Fibroblast of lung (primary cell): ENCODE measurements at places on chromosomes 1 and 21. TPM values are rescaled to one million over a fixed set of nuclear protein-coding genes. Genes with fewer than 3 reads are reported as not detected.

GRCh38 chr1:84693005-84693404 lies 2.7 kb upstream of the SSX2IP start:
- DNase-seq, result peak; percentile 69

CYP4Z1 gene
- total RNA-seq, result not detected in 2 replicates

KLHDC9 gene
- 0.77 and 3.0 TPM in 2 replicates for total RNA-seq

DNA sequence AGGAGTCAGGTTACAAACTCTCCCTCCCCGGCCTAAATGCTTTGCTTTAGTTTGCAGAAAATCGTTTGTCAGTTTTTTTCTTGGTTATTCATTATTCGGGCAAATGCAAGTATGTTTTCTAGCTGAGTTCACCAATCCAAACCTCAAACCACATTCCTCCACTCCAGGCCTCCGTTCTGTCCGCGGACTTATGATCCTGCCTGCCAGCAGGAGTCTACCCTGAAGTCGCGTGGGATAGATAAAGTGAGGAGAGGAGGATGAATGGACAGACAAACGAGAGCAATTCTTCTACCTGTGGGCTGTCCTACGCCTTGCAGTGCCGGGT lies 1.3 kb downstream of the ADAMTS1 start:
- peak; percentile 89 for DNase-seq

- DNase-seq, result no peak
Observed at GRCh38 chr1:54091666-54092065, 38.3 kb downstream of the TCEANC2 start.

C1QB gene
- not detected in 2 replicates for total RNA-seq

DNA sequence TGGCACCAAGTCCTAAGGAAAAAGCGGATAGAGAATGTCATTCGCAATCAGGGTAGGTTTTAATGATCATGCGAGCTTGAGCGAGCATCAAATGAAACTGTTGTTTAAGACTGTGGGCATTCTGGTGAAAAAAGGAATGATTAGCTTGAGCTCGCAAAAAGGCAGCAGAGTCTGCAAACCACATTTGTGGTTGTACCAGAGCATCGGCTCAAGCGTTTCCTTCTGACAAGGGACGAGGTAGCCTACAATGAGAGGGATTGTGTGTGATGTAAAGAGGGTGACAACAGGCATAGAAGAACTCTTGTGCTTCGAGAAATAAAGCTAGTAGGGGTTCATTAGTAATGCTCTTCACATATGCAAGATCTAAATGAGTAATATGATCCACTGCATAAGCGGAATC lies 11.1 kb upstream of the CD48 start:
- no peak for DNase-seq

IL6R gene
- total RNA-seq, result 12.8 and 21.0 TPM in 2 replicates

BEST4 gene
- total RNA-seq, result under 0.01 and 0.17 TPM in 2 replicates

ESPN gene
- not detected in 2 replicates for total RNA-seq

DNA sequence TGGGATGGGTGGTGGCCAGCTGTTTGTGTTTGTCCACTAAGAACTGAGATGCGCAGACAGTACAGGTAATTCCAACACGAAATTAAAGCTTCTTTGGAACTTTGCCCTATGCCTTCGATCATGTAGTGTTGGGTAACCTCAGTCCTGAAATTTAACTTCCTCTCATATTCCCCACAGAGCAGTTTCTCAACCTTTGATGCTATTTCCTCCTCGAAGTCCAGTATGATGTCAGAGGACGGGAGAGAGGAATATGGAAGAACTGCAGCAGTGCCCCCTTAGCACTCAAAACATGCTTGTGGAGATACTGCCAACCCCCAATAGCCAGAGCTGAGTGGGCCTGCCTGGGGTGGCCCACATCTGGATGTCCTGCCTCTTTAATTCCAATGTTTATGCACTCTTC lies 3.6 kb downstream of the LPAR3 start:
- DNase-seq, result no peak

GRCh38 chr1:212777151-212777550 lies 14.4 kb downstream of the NSL1 start:
- DNase-seq, result no peak

LRRC39 gene
- 0.50 and 0.51 TPM in 2 replicates for total RNA-seq

DNA sequence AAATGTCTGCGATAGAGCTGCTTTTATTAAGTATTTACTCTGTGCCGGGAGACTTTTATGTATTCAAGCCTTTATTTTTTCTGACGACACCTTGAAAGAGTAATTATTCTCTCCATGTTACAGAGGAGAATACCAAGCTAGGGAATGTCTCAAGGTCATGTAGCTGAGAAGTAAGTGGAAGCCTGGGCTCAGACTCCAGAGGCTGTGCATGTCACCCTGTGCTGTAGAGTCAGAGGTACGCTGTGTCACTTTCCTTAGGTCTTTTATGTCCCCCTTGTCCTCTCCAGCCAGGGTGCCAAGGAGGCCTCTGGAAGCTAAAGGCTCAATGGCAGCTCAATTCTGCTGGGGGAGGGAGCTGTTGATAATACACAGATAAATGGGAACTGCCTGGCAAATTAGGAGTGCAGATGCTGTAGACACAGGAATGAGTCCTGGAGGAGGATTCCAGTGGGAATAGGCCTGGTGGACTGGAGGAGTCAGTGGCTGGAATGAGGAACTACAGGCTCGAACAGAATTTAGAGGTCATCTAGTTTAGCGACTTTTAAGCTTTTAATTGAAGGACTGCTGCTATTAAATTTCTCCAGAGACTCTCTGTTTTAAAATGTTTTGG lies 9.3 kb upstream of the IL19 start:
- no peak for DNase-seq

- DNase-seq, result no peak
Observed at GRCh38 chr1:87135329-87135712, 193.4 kb upstream of the LMO4 start.

HRNR gene
- total RNA-seq, result not detected in 2 replicates

- DNase-seq, result no peak
Observed at GRCh38 chr1:30743584-30744059, 14.0 kb downstream of the LAPTM5 start.

DNA sequence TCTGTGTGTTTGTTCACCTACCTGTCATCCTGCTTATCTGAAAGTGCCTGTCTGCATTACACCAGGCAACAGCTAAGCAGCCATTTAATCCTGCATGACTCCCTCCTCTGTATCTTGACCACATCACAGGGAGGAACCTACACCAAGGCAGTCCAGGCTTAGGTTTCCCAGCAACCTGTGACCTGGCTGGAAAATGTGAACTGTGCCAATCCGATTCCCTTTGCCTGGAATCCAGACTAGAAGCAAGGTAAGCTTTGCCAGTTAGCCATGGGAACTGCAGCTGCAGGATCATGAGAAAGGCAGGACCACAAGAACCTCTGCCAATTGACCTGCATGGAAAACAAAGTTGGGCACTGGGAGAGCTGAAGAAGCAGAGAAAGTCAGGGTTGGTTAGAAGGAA lies 6.3 kb upstream of the ATP1B1 start:
- no peak for DNase-seq

DNA sequence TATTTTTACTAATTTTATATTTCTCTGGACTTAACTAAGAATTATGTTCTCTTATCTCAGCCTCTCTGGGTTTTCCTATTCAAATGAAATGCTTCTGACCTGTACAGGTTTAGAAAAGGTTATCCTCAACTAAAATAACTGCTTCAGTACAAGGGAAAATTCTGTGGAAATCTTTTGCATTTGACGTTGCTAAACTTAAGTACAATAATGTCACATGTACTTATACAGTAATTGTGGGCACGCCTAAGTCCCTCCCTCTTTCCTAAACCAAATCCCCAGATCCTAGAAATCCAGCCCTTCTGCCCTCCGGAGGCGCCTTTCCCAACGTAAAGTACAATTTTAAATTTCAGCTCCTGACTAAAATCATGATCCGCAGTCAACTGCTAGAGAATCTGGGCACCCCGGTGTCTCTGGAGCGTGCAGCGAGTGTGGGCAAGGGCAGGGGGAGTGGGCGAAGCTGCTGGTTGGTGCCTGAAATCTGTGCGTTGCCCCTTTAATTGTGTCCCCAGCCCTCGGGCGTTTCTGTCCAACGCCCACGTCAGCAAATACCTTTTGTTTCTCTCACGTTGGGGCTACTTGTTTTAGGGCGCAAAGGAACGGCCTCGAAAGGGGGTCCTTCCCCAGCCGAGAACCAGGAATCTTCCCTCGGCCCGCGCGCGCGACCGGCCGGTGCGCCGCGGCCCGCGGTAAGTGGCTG lies at the start of gene ZBTB8A:
ZBTB8A (plus strand) TSS at position 541 of the 697 bp plus-strand sequence. CDS start 53,505 bp downstream, outside the sequence.
- DNase-seq, result peak; percentile 68

DNA sequence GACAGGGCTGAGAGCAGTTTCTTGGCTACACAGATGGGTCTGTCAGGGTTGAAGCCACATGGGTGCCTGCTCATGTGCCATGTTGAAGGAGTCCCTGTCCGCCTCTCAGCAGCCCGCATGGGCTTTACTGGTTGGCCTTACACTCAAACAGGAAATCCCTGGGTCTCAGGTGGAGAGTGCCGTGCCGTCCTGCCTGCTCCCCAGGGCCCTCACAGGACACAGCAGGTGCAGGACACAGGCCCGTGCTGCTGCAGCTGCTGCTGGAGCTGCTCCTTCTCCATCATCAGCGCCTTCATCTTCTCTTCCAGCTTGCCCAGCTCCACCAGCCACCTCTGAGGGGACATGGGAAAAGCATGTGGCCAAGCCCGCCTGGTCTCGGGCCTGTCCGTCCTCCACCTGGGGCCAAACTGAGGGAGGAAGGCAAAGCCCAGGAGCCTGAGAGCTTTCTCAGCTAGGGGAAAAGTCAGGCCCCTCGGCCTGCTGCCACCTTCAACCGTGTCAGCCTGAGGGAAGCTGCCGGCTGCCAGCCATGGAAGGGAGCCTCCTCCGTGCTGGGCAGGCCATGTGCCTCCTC lies 5.5 kb downstream of the SLFNL1 start:
- no peak for DNase-seq

- DNase-seq, result no peak
Observed at GRCh38 chr1:12315146-12315545, 85.3 kb downstream of the VPS13D start.

- DNase-seq, result no peak
Observed at GRCh38 chr1:43978551-43979260, at the start of gene B4GALT2. Gene B4GALT2, plus strand, starts transcription at chr1:43979210. Its CDS starts 1,951 bp downstream, at chr1:43981161.

DNA sequence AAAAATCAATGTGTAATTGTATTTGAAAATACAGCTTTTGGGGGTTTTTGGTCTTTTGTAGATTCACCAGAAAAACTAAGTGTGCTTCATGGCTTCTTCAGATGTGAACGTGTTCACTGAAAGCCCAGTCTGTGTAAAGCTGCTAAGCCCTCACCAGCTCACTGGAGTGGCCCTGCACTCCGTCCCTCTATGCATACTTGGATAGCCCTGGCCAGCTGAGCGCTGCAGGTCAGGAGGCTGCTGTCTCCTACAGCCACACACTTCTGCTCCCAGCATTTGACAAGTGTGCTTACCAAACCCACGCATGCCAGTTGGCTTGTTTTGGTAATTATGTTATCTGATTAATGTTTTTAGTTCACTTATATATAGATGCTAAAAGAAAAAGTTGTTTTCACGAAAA lies 163.5 kb downstream of the TLR5 start:
- DNase-seq, result no peak

DNA sequence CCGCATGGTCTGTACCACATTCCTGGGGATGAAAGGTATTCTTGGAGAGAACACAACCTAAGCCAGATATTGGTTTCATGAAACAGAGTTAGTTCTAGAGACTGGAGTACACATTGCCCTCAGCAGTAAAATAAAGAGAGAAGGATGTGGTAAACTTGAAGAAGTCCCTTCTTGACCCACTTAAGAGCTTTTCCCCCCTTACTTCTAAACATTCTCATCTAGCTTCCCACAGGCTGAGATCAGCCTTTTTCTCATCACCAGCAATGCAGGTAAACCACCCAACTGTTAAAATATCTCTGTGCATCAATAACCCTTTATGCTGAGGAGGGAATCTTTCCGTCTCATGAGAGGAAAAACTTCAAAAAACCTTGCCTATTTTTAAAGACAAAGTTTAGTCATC lies 62.6 kb downstream of the SUSD4 start:
- no peak for DNase-seq

DNA sequence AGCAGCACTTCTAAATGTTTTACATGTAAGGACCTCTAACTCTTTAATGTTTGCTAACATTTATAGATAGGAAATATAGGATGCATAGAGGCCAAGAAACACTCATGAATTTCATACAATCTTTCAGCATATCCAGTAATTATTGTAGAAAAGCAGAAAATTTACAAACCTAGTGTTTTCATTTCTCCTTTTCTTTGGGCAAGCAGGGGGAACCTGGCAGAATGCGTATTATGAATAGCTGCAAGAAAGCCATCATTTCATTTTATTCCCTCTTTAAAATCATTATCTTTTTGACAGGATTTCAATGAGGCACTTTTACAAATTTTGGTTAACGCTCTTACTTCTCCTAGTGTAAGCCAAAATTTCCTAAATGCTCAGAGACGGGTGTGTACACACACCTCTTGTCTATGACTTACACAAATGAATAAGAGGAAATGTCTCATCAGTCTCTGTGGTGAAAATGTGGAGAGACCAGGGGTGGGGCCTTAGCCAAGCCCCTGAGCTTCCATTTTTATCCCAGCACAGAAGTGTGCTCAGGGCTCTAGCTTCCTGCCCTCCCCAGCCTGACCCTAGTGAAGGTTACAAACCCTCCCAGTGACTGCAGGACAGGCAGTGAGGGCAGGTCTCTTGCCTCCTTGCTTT lies 91.6 kb downstream of the LRRC8C start:
- DNase-seq, result no peak

DNA sequence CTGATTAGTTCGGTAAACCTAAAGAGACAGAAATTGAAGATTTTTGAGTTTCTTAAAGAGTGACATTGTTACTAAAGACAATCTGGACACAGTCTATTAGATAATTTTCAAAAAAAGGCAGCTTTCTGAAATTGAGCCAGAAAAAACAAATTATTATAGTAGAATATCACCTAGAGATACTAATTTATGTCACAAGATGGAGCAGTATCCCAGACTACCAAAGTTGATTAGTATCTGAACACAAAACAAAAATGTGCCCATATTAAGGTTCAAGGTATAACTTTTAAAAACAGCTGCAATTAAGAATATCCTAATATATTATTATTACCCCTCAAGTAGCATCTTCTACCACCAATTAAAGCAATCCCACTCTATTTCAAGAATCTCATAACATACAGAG lies 40.5 kb upstream of the SYT2 start:
- DNase-seq, result no peak

DNA sequence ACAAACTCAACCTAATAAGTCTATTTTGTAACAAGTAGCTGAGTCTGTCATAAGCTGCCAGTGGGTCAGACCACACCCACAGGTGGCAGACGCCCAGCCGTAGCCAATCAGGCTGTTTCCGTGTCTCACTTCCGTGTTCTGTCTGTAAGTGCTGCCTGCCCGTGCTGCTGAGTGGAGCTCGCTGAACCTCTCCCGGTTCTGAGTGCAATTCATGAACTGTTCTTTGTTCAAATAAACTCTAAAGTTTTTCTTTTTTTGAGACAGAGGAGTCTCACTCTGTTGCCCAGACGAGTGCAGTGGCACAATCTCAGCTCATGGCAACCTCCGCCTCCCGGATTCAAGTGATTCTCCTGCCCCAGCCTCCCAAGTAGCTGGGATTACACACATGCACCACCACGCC lies 25.1 kb downstream of the POFUT2 start:
- DNase-seq, result no peak

BRDT gene
- not detected in 2 replicates for total RNA-seq

DNA sequence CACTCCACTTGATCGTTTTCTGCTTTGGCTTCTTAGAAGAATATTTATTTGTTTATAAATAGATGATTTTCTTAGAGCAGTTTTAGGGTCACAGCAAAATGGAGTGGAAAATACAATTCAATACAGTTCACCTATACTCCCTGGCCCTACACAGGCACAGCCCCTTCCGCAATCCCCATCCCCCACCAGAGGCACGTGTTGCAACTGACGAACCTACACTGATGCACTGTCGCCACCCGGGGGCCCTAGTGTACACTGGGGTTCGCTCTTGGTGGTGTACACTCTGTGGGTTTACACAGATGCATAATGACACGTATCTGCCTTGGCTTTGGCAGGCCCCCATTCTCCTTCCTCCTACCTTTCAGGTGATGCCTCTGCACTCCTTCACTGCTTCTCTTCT lies 8.0 kb downstream of the ECHDC2 start:
- DNase-seq, result no peak
